Stomach (tissue), 19 donors: ENCODE measurements at places on chromosomes 3 and 15. TPM values are rescaled to one million over a fixed set of nuclear protein-coding genes. Genes with fewer than 3 reads are reported as not detected.
A peak's percentile ranks its signal among the peaks of the same experiment; 100 is the strongest.

- no peak for DNase-seq
Observed at GRCh38 chr3:126994661-126995245, 11.8 kb downstream of the PLXNA1 start.

DNA sequence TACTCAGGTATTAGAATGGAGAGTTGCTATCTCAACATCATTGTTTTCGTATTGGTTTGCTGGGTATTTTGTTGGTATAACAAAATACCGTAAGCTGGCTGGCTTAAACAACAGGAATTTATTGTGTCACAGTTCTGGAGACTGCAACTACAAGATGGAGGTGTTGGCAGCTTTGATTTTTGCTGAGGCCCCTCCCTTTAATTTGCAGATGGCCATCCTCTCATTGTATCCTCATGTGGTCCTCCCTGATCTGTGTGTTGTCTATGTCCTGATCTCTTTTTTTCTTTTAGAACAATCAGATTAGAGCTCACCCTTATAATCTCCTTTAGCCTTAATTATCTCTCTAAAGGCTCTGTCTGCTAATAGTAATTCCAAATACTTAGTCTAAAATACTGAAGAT is 299.8 kb upstream of the GOLIM4 start:
- DNase-seq: no peak

The ATP2B2 gene
- total RNA-seq: not detected

GRCh38 chr3:168072323-168072650 is 23.4 kb downstream of the GOLIM4 start:
- no peak for DNase-seq

DNA sequence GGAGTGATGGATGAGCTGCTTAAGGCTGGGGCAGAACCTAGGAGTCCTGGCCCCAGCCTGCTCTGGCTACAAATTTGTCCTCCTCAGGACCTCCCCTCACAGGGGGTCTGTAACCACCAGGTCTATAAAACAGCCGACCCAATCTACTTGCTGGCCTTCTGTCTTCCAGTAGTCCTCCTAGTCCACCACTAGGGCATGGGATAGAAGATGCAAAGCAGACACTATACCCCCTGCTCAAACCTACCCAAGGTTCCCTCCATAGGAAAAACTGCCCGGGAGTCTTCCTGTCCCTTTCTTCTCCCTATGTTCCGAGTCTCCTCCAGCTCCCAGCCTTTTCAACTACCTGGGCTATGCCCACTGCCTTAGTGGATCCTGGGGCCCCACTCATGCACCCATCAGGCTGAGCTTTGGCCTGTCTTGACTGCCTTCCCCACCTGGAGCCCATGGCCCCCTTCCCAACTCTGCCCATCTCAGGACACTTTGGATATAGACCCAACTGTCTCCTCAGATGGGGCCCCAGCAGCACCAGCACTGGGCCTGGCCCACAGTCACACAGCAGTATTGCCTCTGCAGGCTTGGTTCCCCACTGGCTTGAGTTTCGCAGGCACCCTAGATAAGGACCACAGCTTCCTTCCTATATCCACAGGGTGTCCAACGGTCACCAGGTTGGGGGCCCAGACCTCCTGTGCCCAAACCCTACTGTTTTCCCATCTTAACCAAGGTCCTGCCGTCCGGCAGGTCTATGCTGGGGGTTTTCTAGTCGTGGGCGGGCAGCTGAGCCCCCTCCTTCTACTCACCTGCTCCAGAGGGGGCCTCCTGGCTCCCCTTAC is 1.1 kb downstream of the HYAL3 start:
- peak; percentile 44 for DNase-seq

The ARGFX gene
- not detected for total RNA-seq

The ALDH1L1 gene
- total RNA-seq: 4.3 TPM

DNA sequence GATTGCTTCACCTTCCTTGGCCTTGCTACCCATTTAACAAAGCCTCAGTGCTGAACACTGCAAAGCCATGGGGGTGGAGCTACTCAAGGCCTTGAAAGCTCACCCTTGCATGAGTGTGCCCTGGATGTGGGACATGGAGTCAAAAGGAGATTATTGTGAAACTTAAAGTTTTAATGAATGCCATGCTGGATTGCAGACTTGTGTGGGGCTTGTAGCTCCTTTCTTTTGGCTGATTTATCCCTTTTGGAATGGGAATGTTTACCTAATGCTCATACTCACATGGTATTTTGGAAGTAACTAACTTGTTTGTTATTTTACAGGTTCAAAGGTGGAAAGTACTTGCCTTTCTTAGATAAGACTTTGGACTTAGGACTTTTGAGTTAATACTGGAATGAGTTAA is 538.5 kb upstream of the NECTIN3 start:
- no peak for DNase-seq

DNA sequence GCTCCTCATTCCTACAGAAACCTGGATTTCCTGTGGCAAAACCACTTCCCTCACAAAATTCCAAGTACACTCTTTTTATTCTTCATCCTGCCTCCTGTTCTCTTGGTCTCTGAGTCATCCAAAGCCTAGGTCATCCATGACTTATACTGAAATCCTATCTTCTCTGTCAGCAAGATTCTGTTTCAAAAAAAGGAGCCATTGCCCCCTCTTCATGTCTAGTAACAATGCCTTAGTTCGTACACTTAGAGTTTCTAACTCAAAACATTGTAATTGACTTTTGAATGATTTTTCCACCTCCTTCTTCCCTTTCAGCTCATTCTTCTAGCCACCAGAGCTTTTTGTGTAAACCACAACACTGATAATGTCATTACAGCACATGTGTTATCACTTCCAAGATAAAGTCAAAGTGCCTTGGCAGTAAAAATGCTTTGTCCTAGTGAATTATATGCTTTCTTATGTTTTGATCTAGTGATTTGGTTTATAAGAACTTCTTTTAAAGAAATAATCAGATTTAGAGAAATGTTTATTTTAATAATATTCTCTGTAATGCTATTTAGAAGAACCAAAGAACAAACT is 256.5 kb upstream of the NECTIN3 start:
- no peak for DNase-seq

DNA sequence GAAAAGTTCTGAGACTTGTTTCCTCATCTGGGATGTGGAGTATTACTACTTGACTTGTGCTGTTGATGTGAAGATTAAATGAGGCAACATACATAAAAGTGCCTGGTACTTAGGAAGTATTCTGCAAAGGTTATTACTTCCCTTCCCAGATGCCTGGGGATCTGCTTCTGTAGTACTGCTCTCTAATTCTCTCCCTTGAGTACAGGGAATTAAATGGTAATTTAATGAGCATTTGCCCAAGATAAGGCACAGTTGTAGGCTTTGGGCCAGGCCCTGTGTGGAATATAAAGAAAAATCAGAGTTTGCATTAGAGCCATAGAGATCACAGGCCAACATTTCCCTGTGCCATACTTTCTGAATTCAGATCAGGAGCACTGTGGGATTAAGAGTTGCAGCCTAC is 84.4 kb downstream of the LARS2 start:
- DNase-seq: no peak

The CFAP44 gene
- total RNA-seq: 6.2 TPM

DNA sequence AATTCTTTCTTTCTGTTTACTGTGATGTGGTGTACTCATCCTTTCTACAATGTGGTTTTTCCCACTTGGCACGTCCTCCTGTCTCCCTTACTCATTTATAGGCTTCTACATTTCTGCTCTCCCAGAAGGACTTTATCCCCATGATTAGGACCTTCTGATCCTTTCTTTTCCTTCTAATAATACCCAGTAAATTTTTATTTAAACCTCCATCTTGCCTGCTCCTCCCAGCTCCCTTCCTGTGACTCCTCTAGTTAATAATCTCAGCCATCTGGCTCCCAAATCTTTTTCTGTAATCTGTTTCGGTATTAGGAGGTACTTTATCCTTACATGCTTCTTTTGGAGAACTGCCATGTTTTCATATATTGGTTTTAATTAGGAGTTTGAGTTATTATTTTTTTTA is 11.2 kb upstream of the P2RY1 start:
- DNase-seq: no peak

DNA sequence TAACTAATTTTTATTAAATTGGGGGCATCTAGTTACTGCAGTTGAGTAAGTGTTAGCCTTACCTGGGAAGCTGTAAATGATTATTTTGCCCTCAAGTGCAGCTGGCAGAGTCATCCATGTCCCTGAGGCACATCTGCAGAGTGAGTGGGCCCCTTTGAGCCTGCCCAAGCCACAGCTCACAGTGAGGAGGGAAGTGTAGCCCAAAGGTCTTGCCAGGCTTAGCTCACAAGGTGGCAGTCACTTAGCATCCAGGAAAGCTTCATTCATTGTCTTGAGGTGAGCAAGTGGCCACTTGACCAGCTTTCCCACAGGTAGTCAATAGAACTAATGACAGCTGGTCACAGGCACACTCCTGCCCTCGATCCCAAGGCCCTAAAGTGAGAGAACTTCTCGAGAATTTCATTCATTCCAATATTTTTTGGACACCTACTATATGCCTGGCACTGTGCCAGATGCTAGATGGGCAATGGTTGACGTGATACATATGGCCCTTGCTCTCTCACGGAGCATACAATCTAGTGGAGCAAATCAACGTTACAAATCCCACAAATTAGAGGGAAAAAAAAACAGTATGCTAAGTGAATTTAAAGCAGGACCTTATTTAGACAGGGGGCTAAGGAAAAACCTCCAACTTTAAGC is 163.3 kb upstream of the IL12A start:
- DNase-seq: no peak

GRCh38 chr3:36032180-36033047 is 347.9 kb upstream of the STAC start:
- peak; percentile 3 for DNase-seq

GRCh38 chr3:38137615-38138348 is 679 bp upstream of the MYD88 start:
- no peak for DNase-seq

- no peak for DNase-seq
Observed at GRCh38 chr15:88909956-88910831, 3.0 kb downstream of the MFGE8 start.

GRCh38 chr3:138328341-138328740 is 1.3 kb downstream of the NME9 start:
- no peak for DNase-seq

DNA sequence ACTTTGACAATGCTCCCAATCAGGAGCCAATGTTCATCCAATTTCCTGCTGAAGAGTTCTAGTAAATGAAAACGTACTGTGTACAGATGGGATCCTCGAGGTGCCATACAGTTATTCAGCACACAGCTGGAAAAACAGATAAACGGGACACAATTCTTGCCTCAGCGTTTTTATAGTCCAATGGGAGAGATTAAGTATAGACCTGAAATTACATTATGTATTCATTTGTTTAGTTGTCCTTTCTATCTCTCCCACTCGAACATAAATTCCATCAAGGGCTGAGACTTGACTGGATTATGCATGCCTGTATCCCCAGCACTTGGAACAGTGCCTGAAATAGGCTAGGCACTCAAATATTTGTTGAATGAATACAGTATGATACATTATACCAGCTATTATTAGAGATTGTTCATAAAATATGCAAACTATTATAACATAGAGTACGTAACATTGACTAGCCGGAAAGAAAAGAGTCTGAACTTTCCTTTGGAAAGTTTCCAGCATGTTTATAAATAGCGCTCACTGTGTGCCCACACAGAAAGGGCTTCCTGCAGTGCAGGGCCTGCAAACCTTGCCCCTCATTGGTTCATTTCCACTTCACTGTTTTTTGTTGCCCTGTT is 27.4 kb upstream of the SNTN start:
- DNase-seq: no peak

The CKMT1A gene
- total RNA-seq: 142 TPM

DNA sequence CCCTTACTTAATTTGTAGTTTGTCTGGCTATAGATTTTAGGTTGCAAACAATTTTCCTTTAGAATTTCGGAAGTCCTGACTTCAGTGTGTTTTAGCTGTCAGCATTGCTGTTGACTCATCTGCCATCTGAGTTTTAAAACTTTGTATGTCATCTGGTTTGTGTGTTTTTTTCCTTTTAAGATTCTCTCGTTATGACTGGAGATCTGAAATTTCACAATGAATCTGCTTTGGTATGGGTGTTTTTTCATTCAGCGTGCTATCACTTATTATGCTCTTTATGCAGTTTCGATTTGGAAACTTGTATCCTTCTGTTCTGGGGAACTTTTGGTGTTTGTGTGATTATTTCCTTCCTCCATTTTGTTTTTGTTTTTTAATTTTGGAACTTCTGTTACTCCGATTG is 53.7 kb upstream of the ZNF280D start:
- DNase-seq: no peak

DNA sequence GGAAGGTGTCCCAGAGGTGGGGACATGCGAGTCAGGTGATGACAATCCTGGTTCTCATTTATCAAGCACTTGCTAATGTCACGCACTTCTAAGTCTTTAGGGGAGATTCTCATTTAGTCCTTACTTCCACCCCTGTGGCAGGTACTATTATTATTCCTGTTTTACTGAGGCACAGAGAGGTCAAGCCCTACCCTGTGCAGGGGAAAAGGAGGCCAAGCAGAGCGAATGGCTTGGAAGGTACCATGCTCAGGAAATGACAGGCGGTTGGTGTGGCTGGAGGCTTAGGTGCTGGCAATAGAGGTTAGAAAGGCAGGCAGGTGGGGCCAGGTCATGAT is 268.9 kb downstream of the UACA start:
- no peak for DNase-seq

- no peak for DNase-seq
Observed at GRCh38 chr3:15753056-15753710, 44.6 kb downstream of the ANKRD28 start.

The CTXND1 gene
- 0.73 TPM for total RNA-seq

The POC1A gene
- total RNA-seq: 1.8 TPM

GRCh38 chr3:63354160-63354559 is 76.1 kb downstream of the SYNPR start:
- DNase-seq: no peak

- DNase-seq: no peak
Observed at GRCh38 chr3:110793611-110794010, 278.0 kb upstream of the NECTIN3 start.

- DNase-seq: peak; percentile 93
Observed at GRCh38 chr3:37855363-37855970, 6.2 kb upstream of the CTDSPL start.
